ENCODE measurements at places on chromosomes 11 and 22.

DNA sequence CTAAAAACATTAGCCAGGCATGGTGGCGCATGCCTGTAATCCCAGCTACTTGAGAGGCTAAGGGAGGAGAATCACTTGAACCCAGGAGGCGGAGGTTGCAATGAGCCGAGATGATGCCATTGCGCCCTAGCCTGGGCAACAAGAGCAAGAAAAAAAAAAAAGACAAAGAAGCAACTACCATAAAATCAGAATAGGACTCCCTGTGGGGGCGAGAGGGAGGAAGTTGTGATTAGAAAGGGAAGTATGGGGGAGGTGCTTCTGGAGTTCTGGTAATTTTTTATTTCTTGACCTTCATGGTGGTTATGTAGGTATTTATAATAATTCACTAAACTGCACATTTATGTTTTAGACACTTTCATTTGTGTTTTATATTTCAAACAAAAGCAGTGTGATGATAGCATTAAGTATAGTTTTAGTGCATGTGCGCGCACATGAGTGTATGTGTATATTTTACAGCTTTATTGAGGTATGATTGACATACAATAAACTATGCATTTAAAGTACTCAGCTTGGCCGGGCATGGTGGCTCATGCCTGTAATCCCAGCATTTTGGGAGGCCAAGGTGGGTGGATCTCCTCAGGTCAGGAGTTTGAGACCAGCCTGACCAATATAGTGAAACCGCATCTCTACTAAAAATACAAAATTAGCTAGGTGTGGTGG is 43.5 kb downstream of the SIK2 start:
- DNase-seq: no peak

DNA sequence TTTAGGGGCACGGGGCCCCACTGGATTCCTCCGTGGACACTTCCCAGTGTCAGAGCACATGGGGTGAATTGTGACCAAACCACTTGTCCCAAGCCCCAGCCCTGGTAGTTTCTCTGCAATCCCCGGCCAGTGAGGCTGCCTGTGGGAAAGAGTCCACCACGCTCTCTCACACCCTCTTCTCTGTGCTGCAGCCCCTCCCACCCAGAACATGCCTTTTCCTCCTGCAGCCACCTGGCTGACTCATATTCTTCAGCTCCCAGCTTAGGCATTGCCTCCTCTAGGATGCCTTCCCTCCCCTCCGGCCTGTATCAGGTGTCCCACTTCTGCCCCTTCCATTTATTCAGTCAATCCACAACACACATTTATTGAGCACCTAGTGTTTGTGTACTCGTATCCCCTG is 5.4 kb upstream of the RPS6KB2 start:
- DNase-seq: no peak

DNA sequence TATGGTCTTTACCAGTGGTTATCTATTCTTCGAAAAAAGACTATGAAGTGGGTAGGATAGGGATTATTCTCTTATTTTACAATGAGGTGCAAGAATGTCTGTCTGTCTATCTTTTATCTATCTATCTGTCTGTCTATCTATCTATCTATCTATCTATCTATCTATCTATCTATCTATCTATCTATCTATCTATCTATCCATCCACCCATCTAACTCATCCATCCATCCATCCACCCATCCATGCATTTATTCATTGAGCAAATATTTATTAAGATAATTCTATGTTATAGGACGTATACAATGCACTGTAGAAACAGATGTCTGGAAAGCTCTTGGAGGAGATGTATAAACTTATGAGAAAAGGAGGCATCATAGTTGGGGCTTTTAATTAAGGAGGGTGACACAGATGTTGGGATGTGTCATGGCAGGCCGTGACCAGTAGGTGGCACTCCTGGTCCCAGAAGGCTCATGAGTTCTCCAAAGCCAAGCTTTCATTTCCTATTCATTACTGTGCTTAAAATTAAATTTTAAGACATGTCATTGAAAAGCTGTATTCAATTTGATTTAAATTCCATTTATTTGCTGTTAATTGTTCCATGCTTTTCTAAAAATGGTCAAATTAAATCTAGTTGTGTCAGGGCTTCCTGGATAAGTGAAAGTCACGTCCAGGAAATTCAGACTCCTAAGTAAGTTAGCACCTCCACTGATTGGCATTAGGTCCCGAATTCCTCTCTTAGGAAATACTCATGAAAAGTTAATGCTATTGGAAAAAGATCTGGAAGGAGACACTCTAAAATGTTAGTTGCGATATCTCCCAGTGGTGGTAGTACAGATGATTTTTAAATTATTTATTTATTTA is 19.0 kb upstream of the E2F8 start:
- peak; percentile 62 for DNase-seq

- no peak for DNase-seq
Measured at GRCh38 chr11:12671370-12671769, 2.9 kb upstream of the TEAD1 start.

- peak; percentile 78 for DNase-seq
Measured at GRCh38 chr22:36160499-36160942, at the start of gene APOL3. TSS of gene APOL3 (minus strand) at chr22:36160755. CDS start at chr22:36149055, 11,700 bp downstream.

DNA sequence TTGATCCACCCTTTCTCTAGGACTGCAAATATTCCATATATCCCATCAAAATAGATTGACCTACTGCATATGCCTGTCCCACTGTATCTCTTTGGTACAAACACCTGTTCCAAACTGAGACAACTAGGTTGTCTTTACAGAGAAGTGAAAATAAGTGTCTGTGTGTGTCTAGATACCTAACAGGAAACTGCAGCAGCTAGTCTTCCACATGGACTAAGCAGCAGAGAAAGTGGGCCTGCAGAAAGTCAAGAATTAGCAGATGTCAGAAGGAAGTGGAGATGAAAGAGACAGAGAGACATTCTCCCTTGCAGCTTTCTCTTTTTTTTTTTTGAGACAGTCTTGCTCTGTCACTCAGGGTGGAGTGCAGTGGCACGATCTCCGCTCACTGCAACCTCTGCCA is 3.9 kb upstream of the RAB39A start:
- no peak for DNase-seq

- DNase-seq: no peak
Measured at GRCh38 chr11:125078516-125079140, 15.5 kb downstream of the SLC37A2 start.

DNA sequence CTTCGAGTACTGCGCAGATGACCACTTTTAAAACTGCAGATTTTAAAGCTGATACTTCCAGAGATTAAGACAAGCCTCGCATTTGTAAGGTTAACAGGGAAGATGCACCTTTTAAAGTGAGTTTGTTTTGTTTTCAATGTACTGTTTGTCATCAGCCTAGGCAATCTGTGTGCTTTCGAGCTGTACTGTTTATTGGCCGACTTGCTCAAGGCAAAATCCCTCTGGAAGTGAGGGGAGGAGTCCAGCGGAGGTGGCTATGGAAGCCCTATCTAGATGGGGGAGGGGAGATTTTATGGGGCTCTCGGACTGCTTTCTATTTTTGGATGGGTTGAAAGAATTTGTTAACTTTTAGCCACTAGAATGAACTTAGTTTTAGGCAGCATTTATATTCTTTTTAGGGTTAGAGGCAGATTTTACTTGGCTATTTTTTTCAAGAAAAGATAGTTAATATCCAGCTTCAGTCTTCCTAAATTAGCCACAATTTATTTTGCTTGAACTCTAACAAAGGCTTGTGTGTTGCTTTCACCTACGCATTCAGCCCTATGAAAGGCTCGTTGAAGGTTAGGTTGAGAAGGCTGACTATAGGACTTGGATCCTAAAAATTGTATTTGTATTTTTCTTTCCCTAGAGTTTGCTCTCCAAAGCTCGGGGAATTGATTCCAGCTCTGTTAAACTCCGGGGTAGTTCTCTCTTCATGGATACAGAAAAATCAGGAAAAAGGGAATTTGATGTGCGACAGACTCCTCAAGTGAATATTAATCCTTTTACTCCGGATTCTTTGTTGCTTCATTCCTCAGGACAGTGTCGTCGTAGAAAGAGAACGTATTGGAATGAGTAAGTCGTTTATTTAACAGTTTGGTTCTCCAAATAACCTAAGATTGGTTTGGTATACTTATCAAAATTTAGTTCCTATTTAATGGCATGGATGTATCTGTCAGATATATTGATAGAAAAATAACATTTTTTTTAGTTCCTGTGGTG is 2.1 kb downstream of the WEE1 start:
- peak; percentile 90 for DNase-seq

DNA sequence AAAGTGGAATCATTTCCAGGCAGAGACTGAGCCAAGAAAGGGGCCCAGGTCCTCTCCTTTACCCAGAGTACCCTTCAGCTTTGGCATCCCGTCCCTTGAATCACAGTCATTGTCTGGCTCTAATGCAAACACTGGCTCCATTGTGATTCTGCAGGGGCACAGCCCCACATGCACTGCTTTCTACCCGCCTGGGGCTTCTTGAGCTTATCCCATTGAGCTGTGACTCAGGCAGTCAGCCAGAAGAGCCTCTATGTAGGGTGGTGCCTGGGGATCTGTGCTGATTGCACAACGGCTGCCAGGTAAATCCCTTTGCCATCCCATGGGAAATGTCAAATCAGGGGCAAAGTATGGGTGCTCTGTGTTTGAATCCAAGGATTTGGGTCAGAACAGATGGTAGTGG is 88.9 kb downstream of the RASSF10 start:
- no peak for DNase-seq

DNA sequence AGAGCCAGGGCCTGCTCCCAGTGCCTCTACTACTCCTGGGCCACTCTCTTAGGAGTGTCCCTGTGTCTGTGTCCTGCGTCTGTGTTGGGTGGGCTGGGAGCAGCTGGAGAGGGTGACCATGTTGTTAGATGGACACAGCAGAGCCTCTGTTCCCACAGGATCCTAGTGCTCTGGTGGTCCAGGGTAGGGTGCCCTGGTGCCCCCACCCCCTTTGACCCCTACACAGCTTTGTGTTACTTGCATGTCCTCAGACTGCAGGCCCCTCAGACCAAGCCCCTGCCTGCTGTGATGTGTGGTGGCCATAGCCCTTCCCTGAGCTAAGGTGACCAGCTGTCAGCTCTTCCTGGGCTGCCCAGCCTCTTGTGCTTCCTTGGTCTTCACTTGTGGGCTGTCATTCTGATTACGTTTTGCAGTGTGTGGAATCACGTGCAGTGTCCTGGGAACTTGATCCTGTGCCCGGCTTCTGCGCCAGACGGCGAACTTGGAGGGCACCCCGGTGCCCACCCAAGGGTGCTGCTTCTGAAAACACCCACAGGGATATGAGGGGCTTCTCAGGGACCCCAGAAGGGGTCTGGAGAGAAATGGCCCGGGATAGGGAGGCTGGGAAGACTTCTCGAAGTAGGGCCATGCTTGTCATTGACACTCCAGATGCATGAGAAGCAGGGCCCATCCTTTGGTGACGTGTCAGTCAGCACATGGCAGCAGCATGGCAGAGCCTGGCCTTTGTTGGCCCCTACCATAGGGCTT is 1.5 kb downstream of the TANGO2 start:
- DNase-seq: no peak

DNA sequence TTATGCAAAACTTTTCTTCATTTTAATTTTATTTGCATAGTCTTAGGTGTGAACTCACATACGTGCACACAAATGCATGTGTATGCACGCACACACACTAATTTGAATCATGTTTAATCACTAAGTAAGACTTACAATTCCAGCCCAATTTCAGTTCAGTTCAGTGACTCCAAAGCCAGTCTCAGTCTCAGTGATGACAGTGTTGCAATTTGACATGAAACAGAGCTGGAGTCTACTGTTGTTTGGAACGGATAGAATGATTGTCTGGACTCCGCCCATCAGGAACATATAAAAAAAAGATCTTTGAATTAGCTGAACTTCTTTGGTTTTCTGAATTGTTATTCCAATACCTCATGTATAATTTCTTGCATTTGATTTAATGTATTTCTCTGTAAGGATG is 14.9 kb upstream of the OR51S1 start:
- no peak for DNase-seq

GRCh38 chr22:29443452-29443851 is 5.1 kb downstream of the RFPL1 start:
- no peak for DNase-seq

DNA sequence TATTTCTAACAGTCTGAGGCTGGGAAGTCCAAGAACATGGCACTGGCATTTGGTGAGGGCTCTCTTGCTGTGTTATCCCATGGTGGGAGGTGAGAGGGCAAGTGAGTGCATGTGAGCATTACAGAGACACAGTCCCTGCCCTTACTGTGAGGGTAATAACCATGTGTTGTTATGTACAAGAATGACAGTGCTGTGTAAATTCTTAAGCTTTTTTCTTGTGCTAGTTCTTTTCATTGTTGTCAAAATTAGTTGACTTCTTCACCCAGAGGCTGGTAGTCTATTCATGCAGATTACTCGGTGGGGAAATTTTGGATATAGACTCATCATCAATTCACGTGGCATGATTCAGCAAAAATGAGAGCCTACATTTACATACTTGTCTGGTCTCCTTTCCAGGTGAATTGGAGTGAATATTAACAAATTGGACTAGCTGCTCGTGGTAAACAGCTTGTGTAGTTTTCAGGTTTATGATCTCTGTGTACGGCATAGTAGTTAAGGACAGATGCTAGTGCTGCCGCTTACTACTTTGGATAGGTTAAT is 49.3 kb downstream of the ATXN10 start:
- DNase-seq: no peak

- no peak for DNase-seq
Measured at GRCh38 chr11:114289779-114290178, 6.4 kb upstream of the NNMT start.

DNA sequence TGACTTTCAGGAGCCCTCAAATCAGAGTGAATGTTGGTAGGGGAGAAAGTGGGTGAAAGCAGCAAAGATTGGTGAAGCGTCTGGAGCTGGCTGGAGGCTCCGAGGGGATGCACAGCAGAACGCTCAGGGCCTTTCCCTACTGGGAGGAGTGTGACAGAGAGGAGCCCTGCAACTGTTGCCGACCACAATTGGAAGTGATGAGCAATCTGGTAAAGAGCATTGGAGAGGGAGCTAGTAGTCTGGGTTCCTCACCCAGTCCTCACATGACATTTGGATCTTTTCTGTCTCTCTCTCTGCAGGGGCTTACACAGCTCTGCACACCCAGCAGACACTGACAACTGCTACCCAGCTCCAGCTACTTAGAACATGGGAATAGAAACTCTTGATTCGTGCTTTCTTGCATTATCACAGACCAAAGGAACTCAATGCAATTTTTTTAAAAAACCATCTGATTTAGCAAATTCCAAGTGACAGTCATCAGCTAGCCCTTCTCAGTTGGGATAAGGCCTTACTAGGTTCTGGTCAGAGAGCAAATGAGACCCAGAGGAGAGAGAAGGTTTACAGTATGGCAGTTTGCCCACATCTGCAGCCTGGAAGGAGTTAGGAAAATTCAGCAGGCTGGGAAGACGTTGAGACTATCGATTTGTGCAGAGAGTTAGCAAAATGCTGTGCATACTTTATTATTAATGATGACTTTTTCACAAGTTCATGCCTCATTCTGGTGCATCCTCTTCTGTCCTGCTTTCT is 278.0 kb upstream of the PLET1 start:
- no peak for DNase-seq

GRCh38 chr11:13635804-13636203 is 32.7 kb upstream of the FAR1 start:
- DNase-seq: no peak

DNA sequence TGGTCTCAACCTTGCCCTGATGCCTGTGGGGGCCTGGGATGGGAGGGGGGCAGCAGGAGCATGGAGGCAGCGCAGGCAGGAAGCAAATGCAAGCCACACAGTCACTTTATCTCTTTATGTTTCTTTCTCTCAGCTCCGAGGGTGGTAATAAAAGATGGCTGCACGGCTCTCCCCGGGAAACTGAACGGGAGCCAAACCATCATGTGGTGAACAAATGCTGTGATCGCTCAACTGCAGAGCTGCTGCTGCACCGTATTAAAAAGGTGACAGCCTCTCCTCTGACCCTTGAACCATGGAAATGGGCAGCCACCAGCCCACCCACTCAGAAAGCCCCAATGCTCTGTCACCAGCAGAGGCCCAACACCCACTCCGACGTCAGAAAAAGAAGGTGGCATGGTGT is 110.0 kb downstream of the TIMP3 start:
- DNase-seq: no peak

Measured in dermis microvascular lymphatic vessel endothelial cell (primary cell).